GM03348 (cell line): ENCODE measurements at places on chromosomes 12 and 14.
A peak's percentile ranks its signal among the peaks of the same experiment; 100 is the strongest.

- DNase-seq: no peak
Measured at GRCh38 chr14:59997966-59998365, 78.0 kb downstream of the LRRC9 start.

- DNase-seq: no peak
Measured at GRCh38 chr12:46572644-46573346, 200.2 kb upstream of the SLC38A2 start.

DNA sequence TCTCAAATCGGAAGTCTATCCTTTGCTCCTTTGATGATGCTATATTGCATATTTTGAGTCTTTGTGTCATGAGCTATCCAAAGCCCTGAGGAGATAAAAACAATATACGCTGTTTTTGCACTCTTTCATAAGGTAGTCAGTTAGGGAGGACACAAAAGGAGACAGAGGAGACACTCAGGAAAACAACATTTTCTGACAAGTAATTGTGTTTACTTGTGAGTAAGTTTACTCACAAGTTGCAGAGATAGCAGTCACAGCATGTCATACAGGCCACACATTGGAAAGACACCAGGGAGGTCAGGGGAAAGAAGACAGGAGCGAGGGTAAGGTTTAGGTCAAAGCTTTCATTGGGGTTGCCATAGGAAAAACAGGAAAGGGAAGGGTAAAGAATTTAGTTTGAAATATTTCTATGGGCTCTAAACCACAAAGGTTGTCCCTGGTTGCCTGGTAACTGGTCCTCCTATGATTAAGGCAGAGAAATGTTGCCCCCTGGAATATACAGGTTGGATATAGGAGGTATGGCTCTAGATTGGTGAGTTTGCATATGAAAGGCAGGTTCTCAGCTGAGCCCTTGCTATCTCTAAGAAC, 7.4 kb upstream of the GABARAPL1 start:
- peak; percentile 36 for DNase-seq

DNA sequence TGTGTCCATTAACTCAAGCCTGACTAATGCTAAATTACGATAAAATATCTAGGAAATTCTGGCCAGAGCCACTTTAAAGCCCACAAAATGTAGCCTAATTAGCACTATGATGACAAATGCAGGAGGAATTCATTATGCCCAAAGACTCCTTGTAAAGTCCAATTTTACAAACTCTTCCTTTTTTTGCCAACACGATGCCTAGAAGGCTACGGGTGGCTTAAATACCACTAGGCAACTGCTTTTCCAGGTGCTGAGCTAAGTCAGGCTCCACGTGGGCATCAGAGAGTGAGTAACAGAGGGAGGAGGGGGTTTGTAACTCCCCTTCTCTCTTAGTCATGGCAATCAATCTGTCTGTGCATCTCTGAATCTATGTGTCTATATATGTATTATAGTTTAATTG, 172.4 kb upstream of the NTF3 start:
- DNase-seq: no peak

DNA sequence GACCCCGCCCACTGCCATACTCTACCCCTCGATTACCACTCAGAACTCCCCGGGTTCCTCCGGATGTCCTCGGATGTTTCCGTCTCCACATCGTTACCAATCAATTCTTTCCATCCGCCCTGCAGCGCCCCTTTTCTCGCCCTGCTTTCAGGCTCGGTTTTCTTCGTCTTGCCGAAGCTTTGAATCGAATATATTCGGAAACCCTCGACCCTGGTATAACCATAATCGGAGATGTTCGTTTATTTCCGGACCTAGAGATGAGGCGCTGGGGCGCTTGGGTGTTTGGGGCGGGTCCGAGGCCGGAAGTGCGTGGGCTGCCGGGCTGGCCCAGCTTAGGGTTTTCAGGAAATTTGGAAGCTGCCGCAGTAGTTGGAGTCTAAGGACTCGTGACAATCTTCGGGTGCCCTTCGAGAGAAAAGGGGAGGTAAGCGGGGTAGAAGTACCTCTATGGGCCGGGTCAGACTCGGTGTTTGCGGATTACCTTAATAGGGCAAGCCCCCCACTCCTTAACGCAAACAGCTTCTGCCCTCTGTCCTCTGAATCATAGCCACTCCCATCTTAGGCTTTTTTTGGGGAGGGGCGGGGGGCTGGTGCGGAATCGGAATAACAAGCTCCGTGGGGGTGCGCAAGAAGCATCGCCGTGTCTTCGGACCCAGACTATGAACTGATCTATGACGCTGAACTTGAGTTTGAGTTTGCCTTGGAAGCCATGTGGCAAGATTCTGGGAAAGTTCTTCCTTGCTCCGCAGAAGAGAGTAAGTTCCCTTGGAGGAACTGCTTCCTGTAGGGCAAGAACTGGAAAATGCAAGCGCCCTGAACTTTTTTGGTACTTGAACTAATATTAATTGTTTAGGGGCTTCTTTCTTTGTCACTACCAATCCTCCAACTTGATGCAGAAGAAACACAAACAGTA, at the start of gene C14orf119:
TSS of gene C14orf119 (plus strand) at position 310 of the 913 bp plus-strand sequence. CDS start 2,154 bp downstream, outside the sequence.
- DNase-seq: peak; percentile 98

DNA sequence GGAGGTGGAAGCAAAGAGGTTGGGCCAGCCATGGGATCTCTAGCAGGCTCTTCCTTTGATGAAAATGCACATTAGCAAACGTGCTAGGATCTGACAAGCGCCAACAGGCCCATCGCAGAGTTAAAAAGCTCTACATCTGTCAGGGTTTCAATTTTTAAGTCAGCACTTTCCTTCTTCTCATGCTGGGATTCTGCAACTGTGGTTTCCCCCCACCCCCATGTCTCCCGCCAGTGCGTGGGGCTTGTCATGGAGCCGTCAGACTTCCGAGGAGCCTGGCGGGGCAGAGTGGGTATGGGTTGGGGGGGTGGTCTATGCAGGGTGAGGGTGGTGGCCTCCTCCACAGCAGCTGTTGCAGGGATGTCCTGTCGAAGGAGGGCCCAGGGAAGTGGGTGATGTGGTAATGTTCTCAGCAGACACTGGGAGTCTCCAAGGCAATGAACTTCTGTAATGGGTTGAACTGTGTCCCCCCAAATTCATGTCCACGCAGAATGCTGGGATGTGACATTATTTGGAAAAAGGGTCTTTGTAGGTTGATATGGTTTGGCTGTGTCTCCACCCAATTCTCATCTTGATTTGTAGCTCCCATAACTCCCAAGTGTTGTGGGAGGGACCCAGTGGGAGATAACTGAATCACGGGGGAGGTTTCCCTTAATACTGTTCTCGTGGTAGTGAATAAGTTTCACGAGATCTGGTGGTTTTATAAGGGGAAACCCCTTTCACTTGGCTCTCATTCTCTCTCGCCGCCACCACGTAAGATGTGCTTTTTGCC, 115.2 kb upstream of the MAP1LC3B2 start:
- DNase-seq: no peak

DNA sequence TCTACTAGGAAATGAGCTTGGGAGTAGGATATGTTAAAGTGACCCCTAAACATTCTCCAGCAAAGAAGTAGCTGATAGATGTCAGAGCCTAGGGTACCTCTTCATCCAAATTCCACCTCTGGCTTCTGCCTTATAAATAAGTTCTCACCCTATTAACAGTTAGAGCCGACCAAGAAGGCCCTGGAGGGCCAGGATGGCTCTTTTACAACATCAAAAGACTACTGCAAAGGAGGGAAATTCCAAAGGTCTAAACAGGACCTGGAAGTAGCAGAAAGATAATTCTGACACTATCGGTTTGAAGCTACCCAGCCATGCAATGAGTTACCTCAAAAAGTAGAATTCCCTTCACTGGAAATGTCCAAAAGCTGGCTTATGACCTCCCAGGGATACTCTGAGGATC, 90.0 kb downstream of the PPM1H start:
- no peak for DNase-seq

GRCh38 chr12:108642899-108643654, 9.4 kb upstream of the SELPLG start:
- DNase-seq: no peak

GRCh38 chr14:67186172-67186768, 3.0 kb upstream of the GARIN2 start:
- no peak for DNase-seq

GRCh38 chr12:124352839-124353238, 57.9 kb downstream of the RFLNA start:
- DNase-seq: no peak

DNA sequence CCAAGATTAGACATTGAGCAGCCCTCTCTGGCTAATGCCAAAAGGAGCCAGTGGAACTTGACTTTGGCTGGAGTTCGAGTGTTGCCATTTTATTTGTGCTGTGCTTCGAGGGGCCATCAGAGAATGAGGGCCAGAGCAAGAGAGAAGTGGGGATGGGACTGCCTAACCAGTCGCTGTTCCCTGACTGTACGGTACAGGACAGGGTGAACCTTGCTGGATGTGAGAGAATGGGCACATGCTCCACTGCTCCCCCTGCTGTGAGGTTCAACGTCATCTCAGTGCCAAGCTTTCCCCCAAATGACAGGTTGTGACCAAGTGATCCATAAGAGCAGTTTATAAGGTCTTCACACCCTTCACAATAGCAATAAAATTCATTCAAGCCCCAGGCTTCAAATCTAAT, 55.1 kb upstream of the BCL11B start:
- DNase-seq: no peak

DNA sequence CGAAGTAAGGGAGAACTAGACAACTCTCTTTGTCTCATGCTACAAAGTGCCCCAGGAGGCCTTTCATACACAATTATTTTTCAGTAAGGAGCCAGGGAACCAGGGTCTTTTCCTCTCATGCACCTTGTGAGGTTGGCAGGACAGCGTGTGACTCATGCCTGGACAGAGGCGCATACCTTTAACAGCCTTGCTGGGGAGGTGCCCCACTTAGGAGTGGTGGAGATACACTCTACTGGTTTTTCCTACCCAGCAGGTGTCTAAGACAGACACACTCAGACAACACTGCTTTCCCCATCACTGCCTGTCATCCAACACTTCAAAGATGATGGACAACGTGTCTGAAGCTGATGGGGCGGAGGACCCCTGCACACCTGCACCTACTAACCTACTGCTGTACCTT, 49.1 kb downstream of the B4GALNT3 start:
- no peak for DNase-seq

- DNase-seq: no peak
Measured at GRCh38 chr14:104086661-104087461, 1.4 kb downstream of the ASPG start.

GRCh38 chr14:67358924-67359774, 455 bp downstream of the ATP6V1D start:
- DNase-seq: peak; percentile 66

DNA sequence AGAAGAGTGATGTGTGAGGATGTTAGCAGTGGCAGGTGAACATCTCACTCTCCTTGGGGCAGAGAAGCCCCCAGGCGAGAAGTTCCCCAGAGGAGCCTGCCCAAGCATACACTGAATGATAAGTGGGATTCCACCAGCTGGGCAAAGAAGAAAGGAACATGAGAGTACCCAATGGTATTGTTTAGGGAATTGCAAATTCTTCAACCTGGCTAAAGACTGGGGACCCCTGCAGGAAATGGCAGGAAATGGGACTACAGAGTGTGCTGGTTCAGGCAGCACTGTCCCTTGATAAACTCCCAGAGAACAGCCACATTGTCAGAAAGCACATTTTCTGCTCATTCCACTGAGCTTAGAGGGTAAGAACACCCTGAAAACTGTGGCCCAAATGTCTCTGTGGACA, 121.3 kb downstream of the RPS29 start:
- no peak for DNase-seq

- DNase-seq: no peak
Measured at GRCh38 chr12:108386709-108387360, 47.7 kb upstream of the CMKLR1 start.

- no peak for DNase-seq
Measured at GRCh38 chr14:63852271-63852816, 460 bp upstream of the SYNE2 start.

- no peak for DNase-seq
Measured at GRCh38 chr12:62106547-62107185, 153.5 kb upstream of the USP15 start.

DNA sequence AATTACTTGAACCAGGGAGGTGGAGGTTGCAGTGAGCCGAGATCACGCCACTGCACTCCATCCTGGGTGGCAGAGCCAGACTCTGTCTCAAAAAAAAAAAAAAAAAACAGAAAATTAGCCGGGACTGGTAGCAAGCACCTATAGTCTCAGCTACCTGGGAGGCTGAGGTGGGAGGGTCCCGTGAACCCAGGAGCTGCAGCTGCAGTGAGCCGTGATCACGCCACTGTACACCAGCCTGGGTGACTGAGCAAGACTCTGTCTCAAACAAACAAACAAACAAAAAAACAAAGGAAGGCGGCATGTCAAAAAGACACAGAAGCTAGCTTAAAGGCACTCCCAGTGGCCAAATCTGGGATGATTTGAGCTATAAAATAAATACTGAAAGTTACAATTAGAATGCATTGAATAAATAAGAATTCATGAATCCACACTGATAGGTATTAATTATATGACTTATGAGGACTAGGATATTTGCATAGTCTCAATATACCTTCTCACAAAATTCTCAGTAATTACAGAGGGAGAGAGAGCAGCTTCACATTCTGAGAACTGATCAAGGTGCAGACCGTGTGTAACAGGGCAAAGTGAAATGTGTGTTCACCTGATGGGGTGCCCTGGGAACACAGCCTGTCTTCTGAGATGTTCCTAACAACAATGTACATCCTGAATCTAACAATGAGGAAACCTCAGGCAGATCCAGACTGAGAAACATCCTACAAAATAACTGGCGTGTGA, 42.7 kb upstream of the GPR132 start:
- no peak for DNase-seq
